ENCODE measurements at places on chromosomes 6 and 20.

GRCh38 chr6:127586372-127586771 is 9.4 kb downstream of the C6orf58 start:
- DNase-seq = no peak

GRCh38 chr20:7980332-7981046 is 39.1 kb downstream of the TMX4 start:
- DNase-seq = peak; percentile 61

DNA sequence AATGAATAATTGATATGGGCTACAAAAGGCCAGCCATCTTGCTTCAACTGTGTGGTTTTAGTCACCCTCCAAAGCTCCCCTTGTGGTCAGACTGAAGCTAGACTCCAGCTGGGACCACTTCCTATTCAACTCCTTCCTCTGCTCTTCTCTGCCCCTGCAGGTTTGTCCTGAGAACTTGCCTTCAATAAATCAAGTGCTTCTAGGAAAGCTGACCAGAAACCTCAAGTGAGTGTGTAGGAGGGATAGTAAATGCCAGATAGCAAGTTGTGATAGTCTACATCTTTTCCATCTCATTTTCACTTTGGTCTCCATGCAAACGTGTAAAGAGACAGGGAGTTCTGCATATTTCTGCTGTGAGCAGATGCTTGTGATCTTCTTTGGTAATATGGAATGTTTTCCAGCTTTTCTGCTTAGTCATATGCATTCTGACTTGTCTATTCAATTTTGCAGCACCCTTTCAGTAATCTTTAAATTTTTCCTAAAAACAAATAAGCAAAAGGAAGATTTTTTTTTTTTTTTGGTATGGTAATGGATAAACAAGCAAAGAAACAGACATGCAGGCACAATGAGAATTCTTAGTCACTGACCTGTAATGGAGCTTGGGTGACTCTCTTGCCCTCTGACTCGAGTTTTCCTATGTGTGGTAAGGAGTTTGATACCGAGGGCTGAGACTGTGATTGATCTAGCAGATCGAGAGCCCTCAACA is 201.3 kb upstream of the BTBD3 start:
- DNase-seq = peak; percentile 27

GRCh38 chr20:51512645-51513044 is 29.9 kb downstream of the NFATC2 start:
- DNase-seq = no peak

DNA sequence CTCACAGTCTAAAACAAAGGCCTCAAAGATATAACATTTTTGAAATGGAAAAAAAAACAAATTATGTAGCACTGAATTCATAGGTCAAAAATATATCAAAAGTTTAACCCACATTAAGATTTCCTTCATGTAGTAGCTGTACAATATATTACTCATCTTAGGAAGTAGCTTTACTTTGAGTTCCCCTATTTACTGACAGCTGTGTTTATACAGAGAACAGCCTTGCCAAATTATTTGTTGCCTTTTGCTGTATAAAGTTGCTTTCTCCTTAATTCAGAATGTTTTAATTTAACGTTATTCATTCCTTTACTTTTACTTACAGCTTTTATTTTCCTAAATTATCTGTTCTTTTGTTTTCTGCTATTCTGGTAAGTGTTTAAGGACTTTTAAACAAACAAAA is 181.0 kb downstream of the COL12A1 start:
- DNase-seq = no peak
